GM12891 (cell line): ENCODE measurements at places on chromosomes 7 and 10.

- peak; percentile 35 for DNase-seq
These were observed 26.8 kb upstream of the SORCS3 start for GRCh38 chr10:104614245-104614831.

GRCh38 chr7:94008537-94008936 is 4.4 kb upstream of the BET1 start:
- DNase-seq: no peak

- DNase-seq: no peak
These were observed 171.8 kb downstream of the PRKAG2 start for GRCh38 chr7:151704960-151705635.

DNA sequence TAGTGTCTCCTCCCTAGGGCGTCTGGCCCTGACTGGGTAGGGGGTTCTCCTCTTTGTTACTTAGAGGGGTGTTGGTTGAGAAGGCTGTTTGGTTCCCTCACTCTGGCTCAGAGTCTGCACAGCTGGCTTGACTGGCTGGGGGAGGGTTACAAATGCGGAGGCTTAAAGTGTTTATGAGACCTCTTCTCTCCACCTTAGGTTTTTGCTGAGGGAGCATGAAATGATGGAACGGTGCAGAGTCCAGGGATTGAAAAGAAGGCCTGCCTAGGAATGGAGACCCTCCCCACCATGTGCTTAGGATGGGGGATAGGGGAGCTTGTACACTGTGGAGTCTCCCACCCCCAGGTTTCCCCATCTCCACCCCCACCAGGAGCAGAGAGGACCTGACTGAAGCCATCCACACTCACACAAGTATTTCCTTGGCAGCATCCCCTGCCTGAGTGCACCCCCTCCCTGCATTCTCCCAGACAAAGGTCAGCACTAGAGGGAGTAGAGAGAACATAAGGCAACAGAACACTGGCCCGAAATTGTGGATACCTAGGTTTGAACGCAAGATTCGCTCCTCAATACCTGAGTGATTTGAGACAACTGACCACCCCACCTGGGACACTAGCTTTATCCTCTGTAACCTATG is 1.7 kb upstream of the LDB1 start:
- no peak for DNase-seq

GRCh38 chr7:28280516-28280915 is 99.9 kb upstream of the JAZF1 start:
- no peak for DNase-seq
